Activated naive CD4-positive, alpha-beta T cell treated with anti-CD3 and anti-CD28 coated beads, Interleukin-2, amount 10 ng/mL, durations not matched to agents 7 days and 5 days (primary cell): ENCODE measurements at places on chromosomes 6 and 20.

DNA sequence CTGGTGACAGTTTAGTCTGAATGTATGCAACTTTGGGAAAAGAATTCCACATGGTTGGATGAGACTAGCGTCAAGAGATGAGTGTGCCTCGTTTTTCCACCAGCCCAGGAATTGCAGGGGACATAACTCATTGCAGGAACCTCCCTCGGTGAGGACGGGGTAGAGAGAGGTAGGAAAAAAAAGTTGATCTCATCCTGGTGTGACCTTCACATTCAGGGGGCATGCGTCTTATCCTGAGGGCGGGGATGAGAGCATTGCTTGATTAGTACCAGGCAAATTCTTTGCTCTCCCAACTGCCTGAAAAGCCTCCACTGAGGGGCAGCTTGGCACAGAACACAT, 11.8 kb downstream of the TLDC2 start:
- no peaks in the 10 kb centered on the region for H3K27me3 ChIP-seq
- no peak for DNase-seq

DNA sequence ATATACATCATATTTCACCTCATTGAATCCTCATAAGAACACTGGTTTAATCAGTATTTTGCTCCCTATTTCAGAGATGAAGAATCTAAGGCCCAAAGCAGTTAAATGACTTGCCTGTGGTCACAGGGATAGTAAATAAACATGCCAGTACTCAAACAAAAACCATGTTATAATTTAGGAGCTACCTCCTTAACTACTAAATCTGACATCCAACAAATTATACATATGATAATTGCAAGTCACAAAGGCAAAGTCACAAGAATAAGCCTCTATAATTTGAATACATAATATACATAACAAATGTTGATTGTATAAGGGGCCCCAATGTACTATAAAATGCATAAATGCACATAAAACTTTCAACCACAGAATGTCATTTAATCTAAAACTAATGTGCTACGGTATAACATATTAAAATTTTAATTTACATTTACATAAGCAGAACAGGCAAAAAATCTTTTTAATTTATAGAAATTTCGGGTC, 157.4 kb upstream of the SLC22A16 start:
- no peaks in the 10 kb centered on the region for H3K27me3 ChIP-seq
- no peak for DNase-seq
- H3K27ac ChIP-seq: no peak overlapping the region
- H3K4me1 ChIP-seq: no peaks in the 10 kb centered on the region
- H3K36me3 ChIP-seq: peaks cover 5% of the 10 kb centered on the region
- H3K4me3 ChIP-seq: no peak overlapping the region

DNA sequence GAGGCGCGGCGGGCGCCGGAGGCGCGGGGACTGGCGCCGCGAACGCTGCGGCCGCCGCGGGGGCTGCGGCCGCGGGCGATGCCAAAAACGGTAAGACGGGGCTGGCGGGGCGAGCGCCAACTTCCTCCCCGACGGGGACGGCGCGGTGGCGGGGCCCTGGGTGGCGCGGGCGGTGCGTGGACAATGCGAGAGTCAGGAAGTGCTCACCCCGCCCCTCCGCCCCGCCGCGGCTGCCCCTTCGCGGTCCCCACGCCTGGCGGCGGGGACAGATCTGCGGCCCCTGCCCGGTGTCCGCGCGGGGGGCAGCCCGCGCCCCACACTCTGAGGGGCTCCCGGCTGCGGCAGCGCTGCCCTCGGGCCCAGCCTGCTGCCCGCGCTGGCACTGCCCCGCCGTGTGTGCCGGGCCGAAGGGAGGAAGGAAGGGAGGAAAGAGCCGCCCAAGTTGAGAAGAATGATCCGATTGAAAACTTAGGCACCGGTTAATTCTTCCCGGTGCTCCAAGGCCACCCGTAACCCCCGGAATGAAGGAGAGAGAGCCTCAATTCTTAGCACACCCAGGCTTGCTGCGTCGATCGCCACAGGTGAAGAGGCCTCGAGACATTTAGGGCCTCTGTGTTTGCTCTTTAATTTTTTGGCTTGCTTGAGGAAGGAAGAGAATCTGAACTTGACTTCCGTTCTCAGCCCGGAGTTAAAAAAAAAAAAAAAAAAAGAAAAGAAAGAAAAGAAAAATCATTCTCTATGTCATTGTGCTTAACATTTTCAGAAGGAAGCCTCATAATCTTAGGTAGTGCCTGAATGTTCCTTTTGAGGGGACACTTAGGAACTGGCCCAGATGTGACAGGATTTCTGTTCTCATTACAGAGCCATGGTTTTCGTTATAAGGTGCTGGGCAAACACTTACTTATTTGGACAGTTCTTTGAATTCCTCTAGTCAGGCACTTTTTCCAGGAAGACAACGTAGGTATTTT, 982 bp downstream of the HECA start:
- no peaks in the 10 kb centered on the region for H3K27me3 ChIP-seq
- H3K4me1 ChIP-seq: peaks cover 78% of the 10 kb centered on the region
- H3K36me3 ChIP-seq: peaks cover 42% of the 10 kb centered on the region
- H3K27ac ChIP-seq: peak overlapping the region; percentile 99

GRCh38 chr20:47233333-47234188, 122.9 kb downstream of the ZMYND8 start:
- no peaks in the 10 kb centered on the region for H3K4me1 ChIP-seq
- no peaks in the 10 kb centered on the region for H3K27me3 ChIP-seq
- no peak for DNase-seq
- H3K36me3 ChIP-seq: peaks cover 59% of the 10 kb centered on the region

DNA sequence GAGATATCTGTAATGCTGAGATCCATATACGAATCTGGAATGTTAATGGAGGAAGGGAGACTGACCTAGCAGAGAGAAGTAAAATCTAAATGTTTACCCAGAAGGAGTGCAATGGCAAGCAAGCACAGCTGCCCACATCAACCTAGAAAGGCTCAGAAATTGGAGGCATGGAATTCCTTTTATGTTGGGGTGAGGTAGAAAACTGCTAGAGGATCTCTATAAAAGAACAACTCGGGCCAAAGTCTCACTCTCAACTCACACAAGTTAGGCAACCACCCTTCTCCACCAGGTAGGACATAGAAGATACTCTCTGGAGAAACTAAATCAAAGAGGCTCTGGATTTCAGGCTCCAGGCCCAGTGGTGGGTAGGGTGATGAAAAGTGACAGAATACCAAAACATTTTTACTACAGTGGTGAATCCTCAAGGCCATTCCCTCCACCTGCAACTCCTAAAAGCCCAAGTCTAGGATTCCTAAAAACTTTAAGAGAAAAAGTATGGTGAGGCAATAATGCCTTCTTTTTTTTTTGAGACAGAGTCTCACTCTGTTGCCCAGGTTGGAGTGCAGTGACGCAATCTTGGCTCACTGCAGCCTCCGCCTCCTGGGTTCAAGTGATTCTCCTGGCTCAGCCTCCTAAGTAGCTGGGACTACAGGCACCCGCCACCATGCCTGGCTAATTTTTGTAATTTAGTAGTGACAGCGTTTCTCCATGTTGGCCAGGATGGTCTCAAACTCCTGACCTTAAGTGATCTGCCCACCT, 9.5 kb upstream of the ADGRG6 start:
- H3K27me3 ChIP-seq: no peaks in the 10 kb centered on the region
- no peak for DNase-seq
- no peak overlapping the region for H3K27ac ChIP-seq
- H3K36me3 ChIP-seq: no peaks in the 10 kb centered on the region
- no peak overlapping the region for H3K4me3 ChIP-seq

DNA sequence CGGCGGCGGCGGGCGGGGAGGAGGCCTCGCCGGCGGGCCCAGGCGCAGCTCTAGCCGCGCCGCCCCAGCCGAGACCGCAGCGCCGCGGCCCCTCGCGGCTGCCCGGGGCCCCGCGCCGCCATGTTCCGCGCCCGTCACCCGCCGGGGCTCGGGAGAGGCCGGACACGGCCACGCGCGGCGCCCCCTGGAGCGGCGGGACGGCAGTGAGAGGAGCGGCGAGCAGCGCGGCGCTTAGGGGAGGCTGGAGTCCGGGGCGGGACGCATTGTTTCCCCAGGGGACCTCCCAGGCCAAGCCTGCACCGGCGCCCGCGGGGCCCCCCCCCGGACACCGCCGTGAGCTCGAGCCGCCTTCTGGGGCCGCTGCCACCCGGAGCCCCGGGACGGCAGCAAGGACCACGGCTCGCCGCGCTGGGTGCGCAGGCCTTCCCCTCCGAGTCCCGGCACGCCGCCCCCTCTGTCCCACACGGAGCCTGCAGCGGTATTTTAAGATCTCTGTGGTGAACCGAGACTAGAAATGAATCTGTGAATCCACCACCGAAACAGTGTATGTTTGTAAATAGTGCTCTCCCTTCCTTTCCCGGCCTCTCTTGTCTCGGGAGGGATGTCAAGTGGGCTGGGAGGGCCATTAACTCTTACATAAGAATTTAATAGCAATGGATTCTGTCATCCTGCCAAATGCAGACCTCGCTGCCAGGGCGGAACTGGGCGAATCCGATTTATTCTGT, 424 bp upstream of the KIF13A start:
- DNase-seq: peak; percentile 46
- H3K36me3 ChIP-seq: peaks cover 2% of the 10 kb centered on the region
- no peak overlapping the region for H3K27ac ChIP-seq
- peak overlapping the region; percentile 85 for H3K4me3 ChIP-seq
- H3K4me1 ChIP-seq: peaks cover 7% of the 10 kb centered on the region

DNA sequence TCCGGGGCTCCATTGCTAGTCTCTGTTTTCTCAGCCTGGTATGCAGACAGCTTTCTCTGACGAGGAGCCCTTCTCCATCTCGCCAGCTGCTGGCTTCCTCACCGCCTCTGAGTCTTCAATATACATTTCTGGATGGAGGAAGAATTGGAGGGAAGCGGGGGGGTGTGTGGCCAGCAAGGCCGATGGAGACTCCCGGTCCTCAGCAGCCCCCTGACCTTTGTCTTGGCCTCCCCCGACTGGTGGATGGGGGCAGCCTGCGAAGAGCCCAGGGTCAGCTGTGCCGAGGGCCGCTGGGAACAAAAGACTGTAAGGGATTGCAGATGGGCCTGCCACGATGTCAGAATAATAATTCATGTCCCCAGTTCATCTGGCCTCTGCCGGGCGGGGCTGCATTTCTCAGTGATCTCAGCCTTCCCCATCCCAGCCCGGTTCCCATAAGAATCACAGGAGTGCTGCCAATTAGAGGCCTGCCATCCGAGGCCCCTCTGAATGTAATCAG, 54.3 kb upstream of the STX16 start:
- no peaks in the 10 kb centered on the region for H3K4me1 ChIP-seq
- H3K36me3 ChIP-seq: no peaks in the 10 kb centered on the region
- H3K27ac ChIP-seq: no peak overlapping the region
- DNase-seq: no peak
- H3K27me3 ChIP-seq: peaks cover 16% of the 10 kb centered on the region

DNA sequence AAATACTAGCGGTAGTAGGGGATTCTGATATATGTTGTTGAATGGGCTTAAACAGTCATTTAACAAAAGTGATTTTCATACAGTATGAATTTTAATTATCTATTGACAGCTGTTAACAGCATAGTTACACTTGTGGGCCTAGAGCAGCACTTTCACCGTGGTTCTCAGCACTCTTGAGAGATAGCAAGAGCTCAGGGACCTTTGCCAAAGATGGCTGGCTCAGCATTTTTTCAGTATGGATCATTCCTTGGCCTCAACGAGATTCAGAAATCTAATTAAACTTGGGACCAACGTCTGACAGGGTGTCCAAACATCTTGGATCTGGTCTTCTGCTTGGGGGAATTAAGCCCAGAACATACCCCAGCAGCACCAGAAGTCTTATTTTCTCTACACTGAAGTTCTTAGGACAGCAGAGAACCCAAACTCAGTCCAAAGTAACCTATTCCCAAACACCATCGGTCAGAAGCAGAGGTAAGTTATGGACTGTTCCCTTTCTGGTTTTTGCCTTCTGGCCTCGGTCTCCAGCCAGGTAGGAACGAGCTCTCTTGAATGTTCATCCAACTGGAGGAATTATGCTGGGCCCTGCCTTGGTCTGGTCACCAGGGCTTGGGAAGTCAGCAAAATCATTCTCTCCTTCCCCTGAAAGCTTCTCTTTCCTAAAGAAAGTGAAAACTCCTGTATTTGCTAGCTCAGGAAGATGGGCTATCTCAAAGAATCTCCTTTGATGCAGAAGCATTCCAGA, 25.7 kb downstream of the PRPH2 start:
- H3K36me3 ChIP-seq: peaks cover 27% of the 10 kb centered on the region
- no peak overlapping the region for H3K27ac ChIP-seq
- no peak overlapping the region for H3K4me3 ChIP-seq
- H3K27me3 ChIP-seq: no peaks in the 10 kb centered on the region

- no peak overlapping the region for H3K4me3 ChIP-seq
- H3K4me1 ChIP-seq: no peaks in the 10 kb centered on the region
- no peak for DNase-seq
- no peaks in the 10 kb centered on the region for H3K36me3 ChIP-seq
- H3K27me3 ChIP-seq: peaks cover under 1% of the 10 kb centered on the region
- no peak overlapping the region for H3K27ac ChIP-seq
Measured at GRCh38 chr6:153092082-153093013, 38.7 kb downstream of the RGS17 start.

DNA sequence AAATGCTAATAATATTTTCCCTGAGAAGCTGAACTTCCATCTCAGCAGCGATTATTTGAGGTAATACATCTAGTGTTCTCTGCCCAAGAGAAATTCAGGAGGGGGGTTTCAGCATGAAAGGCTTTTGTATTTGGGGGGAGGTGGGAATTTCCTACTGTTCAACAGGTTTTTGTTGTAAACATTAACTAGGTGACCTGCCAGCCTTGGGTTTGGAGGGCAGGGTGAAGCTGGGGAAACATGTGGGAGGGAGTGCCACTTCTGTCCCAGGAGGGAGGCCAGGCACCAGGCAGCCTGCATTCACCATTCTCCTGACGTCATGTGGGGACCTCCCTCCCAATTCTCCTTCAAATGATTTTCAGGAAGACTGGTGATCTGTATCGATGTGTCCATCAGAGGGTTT, 37.7 kb upstream of the PKHD1 start:
- peaks cover 9% of the 10 kb centered on the region for H3K27me3 ChIP-seq
- no peak overlapping the region for H3K4me3 ChIP-seq
- no peaks in the 10 kb centered on the region for H3K4me1 ChIP-seq
- DNase-seq: no peak
- no peak overlapping the region for H3K27ac ChIP-seq
- no peaks in the 10 kb centered on the region for H3K36me3 ChIP-seq

DNA sequence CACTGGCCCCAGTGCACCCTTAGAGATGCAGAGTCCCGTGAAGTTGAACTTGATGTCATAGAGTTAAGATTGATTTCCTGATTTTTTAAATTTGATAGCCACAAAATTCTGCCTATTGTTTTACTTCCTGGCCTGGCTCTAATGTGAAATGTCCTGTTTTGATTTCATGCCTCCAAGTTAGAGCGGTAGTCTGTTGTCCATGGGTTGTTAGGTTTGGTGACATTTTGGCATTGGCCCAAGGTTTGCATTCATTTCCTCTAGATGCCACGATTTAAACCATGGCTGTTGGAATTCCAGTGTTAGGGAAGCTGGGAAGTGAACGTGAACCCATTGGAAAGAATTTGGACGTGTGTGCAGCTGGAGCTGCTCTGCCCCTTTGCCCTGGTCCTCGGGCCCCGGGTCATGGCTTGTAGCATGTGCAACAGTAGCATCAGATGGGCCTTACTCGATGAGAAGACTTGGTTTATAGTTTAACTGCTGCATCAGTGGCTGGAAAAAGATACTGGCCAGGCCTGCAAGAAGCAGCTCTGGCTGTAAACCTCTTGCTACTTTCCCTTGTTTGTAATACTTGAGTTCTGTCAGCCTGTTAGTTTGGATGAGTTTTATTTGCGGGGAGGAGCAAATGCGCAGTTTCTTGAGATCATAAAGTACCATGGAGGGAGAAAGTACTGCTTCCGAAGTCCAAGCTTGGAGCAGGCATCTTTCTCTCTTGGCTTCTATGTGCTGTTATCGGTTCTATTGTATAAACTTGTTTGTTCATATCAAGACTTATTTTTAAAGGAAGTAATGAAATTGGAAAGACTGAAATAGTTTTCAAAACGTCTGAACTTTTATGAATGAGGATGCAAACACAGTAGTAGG, 121.4 kb upstream of the CLDN20 start:
- peaks cover 7% of the 10 kb centered on the region for H3K36me3 ChIP-seq
- H3K4me3 ChIP-seq: peak overlapping the region; percentile 60
